ENCODE measurements at places on chromosomes 7 and 10.

DNA sequence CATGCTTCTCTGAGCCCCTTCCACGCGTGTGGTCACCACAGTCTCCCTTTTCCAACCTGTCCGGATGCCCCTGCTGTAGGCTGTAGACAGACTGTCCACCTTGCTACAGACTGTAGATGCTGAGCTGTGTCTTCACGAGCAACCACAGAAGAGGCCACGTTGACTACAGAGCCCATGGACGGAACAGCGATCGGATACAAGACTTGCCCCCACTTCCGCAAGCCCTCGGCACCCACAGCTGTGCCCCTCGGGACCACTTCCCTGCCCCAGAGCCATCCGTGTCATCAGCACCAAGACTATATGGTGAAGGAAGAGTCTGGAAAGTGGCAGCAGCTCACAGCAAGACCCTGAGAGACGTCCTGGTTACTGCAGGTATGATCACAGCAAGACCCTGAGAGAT lies 491.4 kb downstream of the DNAJB6 start:
- no peak for DNase-seq

- no peak for DNase-seq
Measured at GRCh38 chr7:1368682-1369571, 90.3 kb downstream of the MICALL2 start.

DNA sequence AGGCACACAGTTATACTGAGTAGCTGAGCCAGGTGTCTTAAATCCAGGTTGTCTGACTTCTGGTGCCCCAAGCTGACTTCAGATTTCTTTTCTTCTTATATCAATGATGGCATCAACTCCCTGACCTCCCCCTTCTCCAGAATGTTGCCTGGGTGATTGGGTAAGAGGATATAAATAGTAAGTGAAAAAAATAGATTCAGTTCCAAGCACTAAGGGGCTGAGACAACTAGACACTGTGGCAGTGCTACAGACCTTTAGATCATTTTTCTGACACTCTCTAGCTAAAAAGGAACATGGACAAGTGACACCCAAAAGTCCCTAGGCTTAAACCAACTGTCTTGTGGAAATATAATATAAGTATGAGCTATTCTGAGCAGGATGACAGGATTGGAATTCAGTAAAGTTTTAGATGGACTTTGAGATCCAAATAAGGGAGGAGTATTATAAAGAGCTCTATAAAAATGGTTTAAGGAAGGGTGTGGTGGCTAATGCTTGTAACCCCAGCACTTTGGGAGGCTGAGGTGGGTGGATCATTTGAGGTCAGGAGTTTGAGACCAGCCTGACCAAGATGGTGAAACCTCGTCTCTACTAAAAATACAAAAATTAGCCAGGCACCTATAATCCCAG lies 589.1 kb upstream of the GALNT17 start:
- DNase-seq, result no peak

DNA sequence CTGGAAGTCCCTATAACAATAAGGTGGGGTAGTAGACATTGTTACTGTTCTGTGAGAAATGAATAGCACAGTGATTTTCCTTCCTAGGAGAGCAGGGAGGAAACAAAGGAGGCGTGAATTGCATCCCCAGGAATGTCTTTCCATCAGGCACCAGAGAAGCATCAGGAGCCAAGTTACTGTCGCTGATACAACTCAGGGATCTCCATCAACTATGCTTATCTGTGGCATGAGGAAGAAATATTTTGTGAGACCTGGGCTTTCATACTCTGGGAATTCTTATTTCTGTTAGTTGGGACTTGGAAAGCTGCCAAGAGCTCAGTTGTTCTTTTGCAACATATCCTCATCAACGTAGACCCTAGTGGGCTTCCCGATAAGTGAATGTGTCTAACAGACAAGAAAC lies 622.3 kb downstream of the SUGCT start:
- no peak for DNase-seq

DNA sequence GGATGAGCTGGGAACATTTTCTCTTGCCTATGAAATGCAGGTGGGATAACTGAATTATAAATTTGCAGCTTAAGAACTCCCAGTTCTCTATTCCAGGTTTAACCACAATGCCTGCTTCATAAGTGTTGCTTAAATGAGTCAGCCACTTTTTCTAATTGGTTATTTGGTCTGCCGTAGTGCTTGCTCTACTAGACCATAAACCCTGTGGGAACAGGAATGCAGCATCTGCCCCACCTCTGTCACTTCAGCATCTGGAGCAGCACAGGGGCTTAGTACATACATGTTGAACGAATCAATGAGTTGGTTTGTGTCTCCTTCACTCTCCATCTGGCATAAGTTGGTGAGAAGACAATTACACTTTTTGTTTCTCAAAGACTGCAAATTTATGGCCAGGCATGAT lies 95.2 kb upstream of the PTER start:
- DNase-seq, result no peak

DNA sequence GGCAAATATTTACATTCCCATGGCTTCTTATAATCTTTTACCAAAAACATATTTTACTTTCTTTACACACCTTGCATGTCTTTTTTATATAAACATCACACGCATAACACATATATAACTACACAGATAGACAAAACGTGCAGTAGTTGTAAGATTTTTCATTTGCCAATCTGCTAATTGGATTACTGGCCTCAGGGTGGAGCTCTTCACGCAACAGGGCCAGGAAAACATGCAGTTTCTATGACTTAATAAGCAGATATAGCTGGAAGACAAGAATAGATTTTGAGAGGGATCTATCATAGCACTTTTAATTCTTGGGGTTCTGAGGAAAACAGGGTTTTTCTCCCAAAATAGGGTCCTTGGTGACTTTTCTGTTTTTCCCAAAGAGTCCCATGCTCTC lies 12.7 kb downstream of the ACADSB start:
- DNase-seq, result no peak

Measured in lower leg skin (tissue), 4 donors.